ENCODE measurements at places on chromosomes 2 and 18.
A peak's percentile ranks its signal among the peaks of the same experiment; 100 is the strongest.

GRCh38 chr2:61898810-61899209 lies 6.7 kb upstream of the COMMD1 start:
- peak; percentile 16 for DNase-seq

DNA sequence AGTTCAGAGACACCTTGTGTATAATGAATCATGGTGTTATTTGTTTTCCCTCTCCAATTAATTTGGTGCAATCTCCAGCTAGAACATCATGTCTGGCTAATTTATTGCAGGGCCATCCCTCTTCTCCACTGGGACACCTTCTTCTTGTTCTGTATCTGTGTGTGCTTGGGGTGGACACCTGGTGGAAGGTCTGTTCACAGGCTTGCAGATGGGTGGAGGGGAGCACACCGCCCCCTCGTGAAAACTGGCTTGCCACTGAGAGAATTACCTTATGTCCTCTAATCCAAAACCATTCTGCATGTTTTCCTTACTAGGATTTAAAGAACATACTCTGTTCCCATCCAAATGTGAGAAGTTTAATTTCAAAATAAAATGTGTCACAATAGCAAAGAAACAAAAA lies 1160.4 kb upstream of the ZEB2 start:
- no peak for DNase-seq

DNA sequence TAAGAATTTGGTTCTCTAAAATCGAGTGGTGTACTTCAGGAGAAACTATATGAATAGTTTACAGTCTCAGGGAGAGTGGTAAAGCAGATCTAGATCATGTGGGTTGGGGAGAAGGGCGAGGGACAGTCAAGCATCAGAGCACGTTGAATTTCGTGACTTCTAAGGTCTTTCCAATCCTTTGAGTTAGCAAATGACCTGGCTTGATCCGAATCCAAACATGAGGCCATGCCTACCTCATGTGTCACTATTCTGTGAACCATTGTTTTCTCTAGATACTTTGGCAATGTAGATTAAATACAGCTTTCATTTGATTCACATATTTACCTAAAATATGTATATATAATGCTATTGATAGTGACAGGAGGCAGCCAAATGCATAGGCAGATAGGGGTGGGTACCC lies 674.9 kb downstream of the NYAP2 start:
- DNase-seq = no peak

- DNase-seq = no peak
Measured at GRCh38 chr2:25331686-25332365, 9.9 kb downstream of the DNMT3A start.

DNA sequence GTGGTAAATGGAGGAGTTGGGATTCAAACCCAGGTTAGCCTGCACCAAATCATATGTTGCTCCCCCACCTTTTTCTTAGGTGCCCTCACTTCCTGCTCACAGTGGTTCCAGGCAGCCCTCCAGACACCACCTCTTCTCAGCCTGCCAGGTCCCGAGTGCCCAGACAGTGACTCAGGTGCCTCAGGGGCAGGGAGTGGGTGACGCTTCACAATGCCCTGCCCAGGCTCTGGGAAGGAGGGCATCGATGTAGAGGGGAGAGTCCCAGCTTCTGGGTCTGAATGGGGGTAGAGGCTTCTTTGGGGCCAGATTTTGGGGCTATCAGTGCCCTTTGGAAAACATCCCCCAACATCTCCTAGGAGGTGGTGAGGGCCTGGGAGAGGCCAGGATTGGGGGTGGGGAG lies 5.2 kb upstream of the DNAJB2 start:
- no peak for DNase-seq

- no peak for DNase-seq
Measured at GRCh38 chr2:217482056-217482710, 520.6 kb downstream of the TNS1 start.

GRCh38 chr2:127261804-127262406 lies 32.0 kb downstream of the ERCC3 start:
- DNase-seq = no peak

GRCh38 chr2:50391556-50391955 lies 640.4 kb downstream of the NRXN1 start:
- no peak for DNase-seq

- no peak for DNase-seq
Measured at GRCh38 chr18:61236356-61237057, 96.7 kb upstream of the CDH20 start.

DNA sequence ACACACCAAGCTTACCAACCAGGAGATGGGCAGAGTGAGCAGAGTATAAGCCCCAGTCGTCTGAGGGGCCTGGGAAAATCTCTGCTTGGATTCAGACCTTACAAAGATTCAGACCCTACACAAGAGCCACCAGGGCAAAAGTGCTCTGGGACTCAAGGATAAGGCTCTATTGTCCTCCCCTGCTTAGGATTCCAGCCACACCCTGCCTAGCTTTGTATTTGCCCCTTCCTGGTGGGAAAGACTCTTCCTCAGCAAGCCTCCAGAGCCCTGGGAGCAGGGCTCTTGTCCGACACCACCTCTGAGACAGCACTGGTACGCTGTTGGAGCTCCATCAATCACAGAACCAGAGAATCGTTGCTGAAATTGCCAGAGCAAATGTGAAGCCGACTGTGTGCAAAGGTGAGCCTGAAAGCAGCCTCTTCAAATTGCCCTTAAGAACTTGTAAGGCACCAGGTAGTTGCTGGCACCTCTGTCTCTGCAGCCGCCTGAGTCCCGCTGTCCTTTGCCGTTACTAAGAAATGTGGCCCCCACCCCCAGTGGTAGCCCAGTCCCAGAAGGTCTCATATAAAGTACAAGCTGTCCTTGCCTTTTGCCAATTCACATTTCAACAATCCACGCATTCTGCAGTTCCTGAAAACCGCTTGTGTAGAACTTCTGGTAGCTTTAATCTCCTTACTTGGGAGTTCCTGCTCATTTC lies 148.7 kb downstream of the CTIF start:
- DNase-seq = no peak

- DNase-seq = no peak
Measured at GRCh38 chr18:36089001-36089400, 21.6 kb upstream of the RPRD1A start.

- DNase-seq = no peak
Measured at GRCh38 chr2:222525811-222526210, 101.5 kb downstream of the SGPP2 start.
